Myometrial cell (primary cell): ENCODE measurements at places on chromosomes 13 and 19. TPM values are rescaled to one million over a fixed set of nuclear protein-coding genes. Genes with fewer than 3 reads are reported as not detected.

Gene SERPINE3
- not detected in 2 replicates for total RNA-seq

Gene ETV2
- 1.4 TPM in 1 of 2 replicates, not detected in the other for total RNA-seq

Gene PTPRS
- 144 and 174 TPM in 2 replicates for total RNA-seq

Gene MAMSTR
- 2.7 and 4.9 TPM in 2 replicates for total RNA-seq

Gene PPM1N
- total RNA-seq: 0.58 and 5.1 TPM in 2 replicates

Gene ZNF581
- total RNA-seq: 19.9 and 23.0 TPM in 2 replicates

Gene CDC37
- 278 and 292 TPM in 2 replicates for total RNA-seq

Gene KIRREL2
- total RNA-seq: 0.86 TPM in 1 of 2 replicates, not detected in the other
